RCC 7860 (cell line): ENCODE measurements at places on chromosomes 7 and 10.

GRCh38 chr7:12805957-12806356 is 118.5 kb downstream of the ARL4A start:
- DNase-seq: no peak

- DNase-seq: peak; percentile 1
Measured at GRCh38 chr7:156577645-156578577, 62.7 kb upstream of the RNF32 start.

- no peak for DNase-seq
Measured at GRCh38 chr10:28685717-28686116, 8.4 kb downstream of the BAMBI start.

DNA sequence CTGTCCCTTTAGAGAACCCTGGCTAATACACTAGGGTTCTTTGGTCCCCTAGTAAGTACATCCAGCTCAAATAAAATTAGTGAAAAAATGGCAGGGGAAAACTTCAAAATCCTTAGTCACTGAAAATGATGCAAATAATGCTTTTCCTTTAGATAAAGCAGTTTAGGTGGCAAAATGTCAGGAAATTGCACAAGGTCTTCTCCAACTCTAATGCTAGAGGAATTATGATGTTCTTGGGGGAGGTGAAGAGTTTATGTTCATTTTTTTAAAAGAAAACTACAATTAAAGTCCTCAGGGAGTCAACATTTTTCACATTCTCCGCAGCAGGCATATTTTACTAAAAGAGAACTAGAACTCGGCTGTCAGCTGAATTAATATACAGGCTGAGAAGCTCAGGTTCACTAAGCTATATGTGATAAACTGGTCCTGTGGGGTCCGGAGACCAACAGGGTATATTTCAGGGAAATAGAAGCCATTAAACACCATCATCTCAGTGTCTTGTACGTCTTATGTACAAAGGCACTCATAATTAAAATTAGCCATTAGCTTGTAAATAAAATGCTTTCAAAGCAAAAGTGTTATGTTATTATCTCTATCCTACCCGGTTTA is 1164.7 kb upstream of the AUTS2 start:
- no peak for DNase-seq

- no peak for DNase-seq
Measured at GRCh38 chr7:2912684-2913439, 68.8 kb upstream of the GNA12 start.

DNA sequence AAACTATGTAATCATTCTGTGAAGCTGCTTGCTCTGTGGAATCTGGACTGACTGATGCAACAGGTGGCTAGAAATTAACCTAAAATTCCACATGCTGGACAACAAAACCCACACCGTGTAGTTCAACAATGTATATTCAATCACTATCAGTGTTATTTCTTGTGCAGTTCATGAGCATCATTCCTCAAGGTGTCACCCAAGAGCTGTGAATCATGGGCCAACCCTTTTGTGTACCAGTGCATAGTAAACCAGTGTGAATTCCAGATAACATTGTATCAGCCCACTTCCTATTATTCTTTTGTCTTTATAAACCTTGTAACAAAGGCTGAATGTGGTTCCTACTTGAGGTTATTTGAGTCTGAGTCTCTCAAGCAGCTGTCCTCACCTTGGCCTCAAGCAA is 905.2 kb upstream of the ZNF722 start:
- DNase-seq: no peak

- DNase-seq: peak; percentile 99
Measured at GRCh38 chr10:58856508-58857240, 319.8 kb upstream of the PHYHIPL start.

GRCh38 chr10:110083884-110084283 is 76.1 kb downstream of the ADD3 start:
- no peak for DNase-seq

GRCh38 chr10:84613336-84614021 is 285.1 kb downstream of the CCSER2 start:
- no peak for DNase-seq

DNA sequence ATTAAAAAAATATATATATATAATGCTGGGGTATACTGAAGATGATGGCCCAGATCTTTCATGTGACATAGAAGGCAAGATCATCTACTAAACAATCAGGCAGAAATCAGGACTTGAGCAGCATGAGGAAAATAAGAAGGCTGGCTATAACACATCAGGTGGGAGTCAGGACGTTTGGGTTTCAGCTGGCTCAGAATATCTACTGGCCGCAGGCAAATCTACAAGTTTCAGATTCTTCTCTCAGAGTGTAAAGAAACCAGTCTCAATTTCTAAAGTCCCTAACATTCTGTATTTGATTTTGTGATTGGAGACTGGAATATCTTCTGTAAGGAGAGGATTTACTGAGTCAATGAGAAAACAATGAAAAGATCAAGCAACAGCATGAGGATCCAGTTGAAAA is 37.7 kb upstream of the FAM3C start:
- no peak for DNase-seq

GRCh38 chr10:106830471-106830870 is 334.0 kb downstream of the SORCS1 start:
- no peak for DNase-seq

- DNase-seq: no peak
Measured at GRCh38 chr7:45173596-45174327, 16.2 kb downstream of the RAMP3 start.

GRCh38 chr10:132272231-132272971 is 35.3 kb downstream of the STK32C start:
- DNase-seq: no peak

DNA sequence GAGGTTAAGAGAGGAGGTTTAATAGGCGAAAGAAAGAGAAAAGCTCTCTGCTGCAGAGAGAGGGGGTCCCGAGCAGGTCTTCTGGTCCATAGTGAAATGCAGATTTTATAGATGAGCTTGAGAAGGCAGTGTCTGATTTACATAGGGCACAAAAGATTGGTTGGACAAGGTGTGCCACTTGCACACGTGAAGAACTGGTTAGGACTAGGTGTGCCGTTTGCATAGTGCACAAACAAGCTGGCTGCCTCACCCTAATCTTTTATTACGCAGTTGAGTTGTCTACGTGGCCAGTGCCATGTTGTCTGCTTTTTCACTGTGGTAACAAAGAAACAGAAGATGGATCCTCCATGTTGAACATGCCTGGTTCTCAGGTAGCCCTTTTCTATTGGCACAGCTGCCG is 82.6 kb downstream of the AMPH start:
- no peak for DNase-seq

DNA sequence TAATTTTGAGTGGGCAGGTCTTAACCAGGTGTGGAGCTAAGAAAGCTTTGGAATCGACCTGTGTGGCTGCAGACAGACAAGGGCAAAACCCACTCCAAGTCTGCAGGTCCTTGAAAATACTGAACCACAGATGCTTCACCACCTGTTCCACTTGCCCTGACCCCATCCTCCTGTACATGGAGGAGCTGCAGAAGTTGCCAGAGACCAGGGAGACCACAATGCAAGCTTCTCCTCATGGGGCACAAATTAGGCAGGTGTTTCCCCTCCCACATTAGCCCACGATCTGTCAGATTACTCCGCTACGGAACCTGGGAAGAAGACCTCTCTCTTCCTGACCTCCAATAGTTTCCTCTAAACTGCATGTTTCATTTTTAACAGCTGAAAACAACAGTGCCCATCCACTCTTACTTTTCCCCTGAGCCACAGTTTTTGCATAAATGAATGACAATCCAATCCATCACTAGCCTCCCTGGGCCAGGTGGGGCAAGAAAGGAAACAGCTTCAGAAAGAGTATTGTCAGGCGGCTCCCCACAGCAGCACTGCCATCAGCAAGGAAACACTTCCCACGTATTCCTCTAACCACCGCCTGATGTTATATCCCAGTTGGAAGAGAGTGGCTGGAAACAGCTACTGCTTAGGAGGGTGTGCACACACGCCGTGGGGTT is 141.6 kb downstream of the PRKAG2 start:
- DNase-seq: no peak

- no peak for DNase-seq
Measured at GRCh38 chr7:122746948-122747347, 44.2 kb upstream of the RNF148 start.

GRCh38 chr7:95509199-95509598 is 23.5 kb downstream of the ASB4 start:
- peak; percentile 66 for DNase-seq

DNA sequence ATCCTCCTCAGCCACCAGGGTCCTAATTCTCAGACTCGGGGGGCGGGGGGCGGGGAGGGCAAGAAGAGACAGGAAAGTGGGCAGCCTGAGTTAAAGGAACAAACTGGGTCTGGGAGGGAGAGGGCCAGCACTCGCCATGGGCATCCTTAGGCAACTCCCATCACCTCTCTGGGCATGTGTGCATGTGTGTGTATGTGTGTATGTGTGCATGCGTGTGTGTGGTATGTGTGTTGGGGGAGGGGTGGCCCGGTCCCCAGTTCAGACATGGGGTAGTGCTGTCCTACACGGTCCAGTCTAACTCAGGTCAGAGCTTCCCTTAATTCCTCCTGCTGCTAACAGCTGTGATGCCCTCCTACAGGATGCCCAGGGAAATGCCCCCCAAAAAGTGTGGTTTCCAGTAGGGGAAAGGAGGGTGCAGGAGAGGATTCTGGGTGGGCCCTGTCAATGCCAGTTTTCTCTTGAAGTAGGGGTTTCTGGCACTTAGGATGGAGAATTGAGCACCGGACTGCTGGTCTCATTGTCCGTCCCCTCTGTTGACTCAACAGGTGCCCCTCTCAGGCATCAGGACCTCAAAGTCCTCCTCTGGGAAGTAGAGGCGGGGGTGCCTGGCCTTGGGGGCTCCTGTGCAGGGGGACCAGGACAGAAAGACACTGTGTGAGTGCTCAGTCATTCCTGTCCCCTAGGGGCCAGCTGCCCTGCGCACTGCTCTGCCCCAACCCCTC is 15.1 kb upstream of the ZMIZ1 start:
- no peak for DNase-seq

DNA sequence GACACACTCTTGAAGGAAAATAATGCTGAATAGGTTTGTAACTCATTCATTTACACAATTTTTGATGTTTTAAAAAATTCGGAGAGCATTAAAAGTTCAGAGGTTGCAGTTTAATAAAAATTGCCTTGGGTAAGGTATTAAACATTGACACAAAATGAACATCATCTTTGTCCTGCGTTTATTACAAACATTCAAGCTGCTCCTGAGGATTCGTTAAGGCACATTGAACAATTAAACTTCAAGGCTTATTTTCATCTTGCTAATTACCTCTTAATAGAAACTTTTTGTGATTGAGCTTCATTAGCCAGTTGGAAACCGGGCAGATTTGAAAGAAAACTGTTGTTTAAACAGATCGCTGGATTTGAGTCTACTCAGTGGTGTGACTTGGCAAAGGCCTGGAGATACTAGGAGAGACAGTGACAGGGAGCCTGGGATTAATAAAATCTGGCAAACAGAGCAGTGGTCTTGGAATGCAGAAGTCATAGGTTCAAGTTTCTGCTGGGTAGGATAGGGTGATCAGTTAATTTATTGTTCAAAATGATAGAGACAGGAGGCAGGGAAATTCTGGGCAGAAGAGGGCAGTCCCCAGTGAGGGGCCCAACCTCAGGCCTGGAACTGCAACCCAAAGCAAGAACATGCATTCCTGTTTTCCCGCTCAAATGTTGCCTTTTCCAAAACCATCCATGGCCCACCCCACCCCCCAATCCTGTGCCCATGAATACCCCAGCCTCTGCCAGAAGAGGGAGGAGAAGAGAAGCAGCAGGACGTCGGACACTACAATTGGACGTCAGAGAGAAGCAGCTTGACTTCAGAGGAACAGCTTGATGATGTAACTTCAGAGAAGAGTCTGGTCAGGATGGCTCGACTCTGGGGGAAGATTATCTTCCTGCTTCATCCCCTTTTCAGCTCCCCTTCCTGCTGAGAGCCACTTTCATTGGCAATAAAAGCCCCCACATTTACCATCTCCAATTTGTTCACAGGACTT is 43.5 kb upstream of the SLC35G1 start:
- DNase-seq: no peak
